IPS DF 6.9 (cell line): ENCODE measurements at places on chromosomes 7 and 10.

GRCh38 chr10:88913788-88914187, 33.7 kb downstream of the STAMBPL1 start:
- DNase-seq: no peak

- no peak for DNase-seq
Observed at GRCh38 chr10:46546591-46547540, 9.6 kb downstream of the GPRIN2 start.

- no peak for DNase-seq
Observed at GRCh38 chr10:21445163-21445562, 80.3 kb downstream of the SKIDA1 start.

- no peak for DNase-seq
Observed at GRCh38 chr7:100532165-100533022, 6.6 kb upstream of the AGFG2 start.

GRCh38 chr10:61024856-61025201, 80.8 kb upstream of the RHOBTB1 start:
- no peak for DNase-seq
